ENCODE measurements at places on chromosomes 6 and 20.

DNA sequence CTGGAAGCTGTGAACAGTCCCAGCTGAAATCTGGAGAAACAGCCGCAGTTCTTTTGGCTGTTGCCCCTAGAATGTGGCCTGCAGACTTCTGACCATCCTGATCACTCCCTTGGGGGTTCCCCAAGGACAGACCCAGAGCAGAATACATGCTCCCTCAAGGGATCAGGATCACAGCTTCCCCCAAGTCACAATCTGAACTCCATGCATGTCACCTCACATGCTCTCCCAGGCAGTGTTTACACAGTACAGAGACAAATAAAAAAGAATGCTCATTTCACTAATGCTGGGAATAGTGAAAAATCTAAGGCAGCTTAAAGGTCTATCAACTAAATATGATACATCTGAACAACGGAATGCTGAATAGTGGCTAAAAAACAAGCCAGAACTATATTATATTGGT is 20.5 kb downstream of the SPAG4 start:
- DNase-seq = no peak

GRCh38 chr6:28600245-28600644 is 74.6 kb downstream of the GPX5 start:
- DNase-seq = no peak

GRCh38 chr20:45510242-45510862 is 5.1 kb downstream of the SPINT3 start:
- no peak for DNase-seq

DNA sequence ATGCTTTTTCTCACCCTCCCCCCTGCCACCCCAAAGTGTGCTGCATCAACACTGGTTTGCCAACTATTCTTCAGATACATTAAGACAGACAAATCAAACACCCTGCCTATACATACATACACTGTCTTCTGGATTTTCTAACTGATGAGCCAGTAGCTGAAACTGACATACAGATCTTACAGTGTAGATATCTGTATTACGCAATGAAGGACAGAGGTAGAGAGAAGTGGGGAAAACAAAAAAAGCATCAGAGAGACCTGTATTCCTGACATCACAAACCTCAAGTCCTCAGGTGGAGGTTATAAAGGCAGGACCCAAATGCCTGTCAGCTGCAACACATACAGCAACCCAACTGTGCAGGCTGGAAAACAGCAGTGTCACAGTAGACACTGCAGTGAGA is 535.4 kb downstream of the HACE1 start:
- no peak for DNase-seq

DNA sequence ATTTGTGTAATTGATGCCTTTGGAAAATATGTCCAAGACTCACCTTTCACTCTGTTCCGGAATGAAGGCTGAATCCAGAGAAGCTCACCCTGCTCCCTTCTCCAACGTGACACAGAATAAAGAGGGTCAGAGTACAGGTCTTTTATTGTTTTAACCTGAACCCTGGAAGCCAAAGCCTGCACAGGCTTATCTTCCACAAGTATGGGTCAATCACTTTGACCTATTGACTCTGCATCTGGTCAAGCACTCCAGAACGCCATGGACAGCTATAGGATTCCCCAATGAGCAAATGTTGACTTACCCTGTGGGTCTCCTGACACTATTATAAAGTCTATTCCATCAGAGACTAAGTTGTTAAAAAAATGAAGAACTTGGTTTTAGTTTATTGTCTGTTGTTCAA is 158.4 kb upstream of the MYLIP start:
- no peak for DNase-seq

GRCh38 chr6:1679031-1679687 is 69.4 kb downstream of the FOXC1 start:
- no peak for DNase-seq

DNA sequence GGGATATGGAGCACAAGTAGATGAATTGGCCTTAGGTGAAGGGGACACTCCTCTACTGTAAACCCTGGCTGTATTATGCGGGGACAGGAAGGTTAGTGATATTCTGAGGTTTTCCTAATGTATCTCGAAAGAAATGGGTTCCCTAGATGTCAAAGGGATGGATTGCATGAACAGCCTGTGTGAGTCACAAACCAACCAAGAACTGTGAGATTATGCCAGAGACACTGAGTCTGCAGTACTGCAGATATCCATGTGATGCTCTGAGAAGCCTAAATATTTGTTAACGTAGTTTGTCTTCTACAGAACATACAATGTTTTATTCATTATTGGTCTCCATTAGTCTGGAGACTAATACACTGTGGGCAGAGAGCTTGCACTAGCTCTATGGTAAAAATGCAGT is 182.2 kb downstream of the AKAP7 start:
- no peak for DNase-seq

DNA sequence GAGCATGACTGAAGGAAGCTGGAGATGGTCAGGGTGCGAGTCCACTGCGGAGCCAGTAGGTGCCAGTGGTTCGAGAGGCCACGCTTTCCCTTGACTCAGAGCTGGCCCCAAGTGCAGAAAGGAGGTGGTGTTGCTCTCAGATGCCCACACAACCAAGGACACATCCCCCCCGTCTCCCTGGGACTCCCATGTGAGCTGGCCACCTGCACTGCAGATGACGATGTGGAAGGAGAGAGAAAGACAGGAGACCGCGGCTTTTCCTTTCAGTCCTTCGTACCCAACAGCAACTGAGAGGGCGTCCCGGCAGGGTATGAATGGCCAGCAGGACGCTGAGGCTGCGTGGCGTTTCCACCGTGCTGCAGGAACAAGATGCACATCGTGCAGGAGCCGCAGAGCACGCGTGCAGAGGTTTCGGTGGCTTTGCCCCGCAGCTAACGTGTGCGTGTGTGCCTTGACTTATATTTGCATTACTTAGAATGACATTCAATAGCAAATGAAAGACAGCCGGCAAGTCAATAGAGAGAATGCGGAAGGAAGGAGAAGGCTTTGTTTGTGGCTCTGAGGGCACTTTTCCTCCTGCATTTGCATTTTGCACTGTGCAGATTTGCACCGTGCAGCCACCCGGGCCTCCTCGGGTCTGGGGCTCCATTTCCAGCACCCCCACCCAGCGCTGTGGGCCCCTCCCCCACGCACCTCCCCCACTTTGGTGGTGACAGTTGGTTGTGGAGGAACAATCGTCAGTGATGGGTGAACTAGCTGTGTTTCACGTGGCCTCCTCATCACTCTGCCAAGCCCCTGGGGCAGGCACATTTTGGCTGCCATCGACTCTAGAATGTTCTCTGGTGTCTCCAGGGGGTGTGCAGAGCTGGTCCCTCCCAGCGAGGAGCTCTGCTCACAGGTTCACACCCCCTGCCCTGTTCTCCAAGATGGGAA is 26.4 kb upstream of the BHLHE23 start:
- peak; percentile 43 for DNase-seq

GRCh38 chr20:45017281-45017680 is 51.0 kb downstream of the STK4 start:
- no peak for DNase-seq

- DNase-seq = no peak
These were observed 338 bp downstream of the SRXN1 start for GRCh38 chr20:652615-653109.

DNA sequence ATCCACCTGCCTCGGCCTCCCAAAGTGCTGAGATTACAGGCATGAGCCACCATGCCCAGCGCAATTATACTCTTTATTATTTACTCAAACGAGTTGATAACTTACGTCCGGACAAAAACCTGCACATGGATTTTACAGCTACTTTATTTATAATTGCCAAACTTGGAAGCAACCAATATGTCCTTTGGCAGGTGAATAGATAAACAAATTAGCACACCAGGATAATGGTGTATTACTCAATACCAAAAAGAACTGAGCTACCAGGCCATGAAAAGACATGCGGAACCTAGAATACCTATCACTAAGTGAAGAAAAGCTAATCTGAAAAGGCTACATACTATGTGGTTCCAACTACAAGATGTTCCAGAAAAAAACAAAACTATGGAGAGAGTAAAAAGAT is 168.1 kb downstream of the ASCC3 start:
- no peak for DNase-seq

DNA sequence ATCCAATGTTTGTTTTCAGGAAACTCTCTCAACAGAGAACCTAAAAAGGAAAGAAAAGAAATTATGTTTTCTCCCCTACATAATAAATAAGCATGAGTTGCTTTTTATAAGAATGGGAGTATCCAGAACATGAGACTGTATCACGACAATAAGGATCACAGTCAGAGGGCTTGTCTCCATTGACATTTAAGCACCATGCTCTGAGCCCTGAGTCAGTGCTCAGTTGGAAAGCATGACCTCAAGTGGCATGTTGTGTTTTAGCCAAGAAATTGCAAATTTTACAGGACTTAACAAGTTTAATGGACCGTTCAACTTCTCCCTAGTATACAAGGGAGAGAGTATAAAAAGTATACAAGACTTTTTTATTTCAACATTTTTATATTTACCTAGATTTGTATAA is 431.6 kb downstream of the GJA1 start:
- no peak for DNase-seq
